Mammary epithelial cell (primary cell): ENCODE measurements at places on chromosomes 7 and 10. TPM values are rescaled to one million over a fixed set of nuclear protein-coding genes. Genes with fewer than 3 reads are reported as not detected.

Gene FAM20C
- 30.6 TPM for polyA plus RNA-seq

Gene AGR2
- 8.7 TPM for polyA plus RNA-seq

Gene IFIT3
- polyA plus RNA-seq = 2.2 TPM

Gene TBC1D12
- polyA plus RNA-seq = 1.6 TPM

Gene FRA10AC1
- 1.9 TPM for polyA plus RNA-seq

Gene TRIM74
- polyA plus RNA-seq = 0.03 TPM

Gene NACAD
- polyA plus RNA-seq = 0.18 TPM

Gene FAM25G
- 1.4 TPM for polyA plus RNA-seq

Gene ANKRD7
- 0.26 TPM for polyA plus RNA-seq

Gene AQP1
- polyA plus RNA-seq = 0.05 TPM

DNA sequence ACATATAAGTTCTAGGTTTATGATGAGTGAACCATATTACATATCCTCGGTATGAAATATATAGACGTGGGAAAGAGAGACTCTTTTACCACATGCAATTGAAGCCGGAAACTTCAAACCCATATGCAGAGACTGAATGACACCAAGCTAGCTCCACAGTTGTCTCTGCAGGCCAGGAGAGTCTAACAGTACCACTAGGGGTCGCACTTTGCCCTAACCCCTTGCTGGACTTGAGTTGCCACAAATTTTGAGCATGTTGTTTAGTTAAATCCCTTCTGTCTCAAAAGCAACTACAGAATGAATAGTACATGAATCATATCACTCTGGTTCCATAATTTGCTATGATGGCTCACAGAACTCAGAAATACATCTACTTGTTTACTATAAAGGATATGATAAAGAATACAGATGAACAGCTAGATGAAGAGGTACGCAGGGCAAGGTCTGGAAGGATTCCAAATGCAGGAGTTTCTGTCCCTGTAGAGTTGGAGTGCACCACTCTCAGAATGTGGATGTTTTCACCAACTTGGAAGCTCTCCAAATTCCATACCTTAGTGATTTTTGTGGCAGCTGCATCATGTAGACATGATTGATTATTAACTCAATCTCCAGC lies 112.4 kb upstream of the YAE1 start:
- peak; percentile 56 for DNase-seq

DNA sequence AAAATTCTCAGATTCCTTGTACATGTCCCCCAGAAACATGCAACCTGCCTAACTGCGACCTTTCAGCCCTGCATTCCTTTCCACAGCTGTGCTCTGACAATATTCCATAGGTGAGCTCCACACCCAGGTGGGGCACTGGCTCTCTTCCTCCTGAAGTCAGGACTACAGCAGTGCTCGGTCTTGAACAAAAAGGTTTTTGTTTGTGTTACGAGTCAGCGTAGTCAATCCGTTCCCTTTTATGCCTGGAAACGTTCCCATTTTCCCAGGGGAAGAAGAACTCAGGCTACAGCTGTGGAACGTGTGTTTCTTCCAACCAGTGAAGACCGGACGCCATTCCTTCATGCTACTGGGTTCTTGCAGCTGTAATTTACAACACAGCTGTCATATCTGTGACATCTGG lies 52.4 kb upstream of the PFKP start:
- DNase-seq = peak; percentile 21

GRCh38 chr10:88781206-88781605 lies 21.3 kb upstream of the LIPM start:
- peak; percentile 53 for DNase-seq

GRCh38 chr7:4561795-4562194 lies 120.3 kb upstream of the FOXK1 start:
- DNase-seq = no peak

- no peak for DNase-seq
Observed at GRCh38 chr7:36639826-36640225, 84.5 kb downstream of the AOAH start.

DNA sequence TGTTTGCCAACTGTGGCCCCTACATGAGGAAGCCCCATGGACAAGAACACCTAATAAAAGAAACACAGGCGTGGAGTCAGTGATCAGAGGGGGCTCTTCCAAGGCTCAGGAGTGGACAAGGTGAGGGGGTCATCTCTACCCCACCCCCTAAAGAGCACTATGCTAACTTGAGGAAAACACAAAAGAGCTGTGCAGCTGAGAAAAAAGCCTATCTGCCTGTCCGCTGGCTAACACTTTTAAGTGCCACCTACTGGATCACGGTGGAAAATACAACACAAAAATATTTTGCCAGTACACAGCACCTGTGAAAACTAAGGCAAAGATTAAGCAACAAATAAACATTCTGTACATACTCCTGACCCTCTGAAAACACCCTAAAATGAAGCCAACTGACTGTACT lies 53.1 kb upstream of the COBL start:
- peak; percentile 7 for DNase-seq

- no peak for DNase-seq
Observed at GRCh38 chr10:28495084-28495483, 37.8 kb upstream of the WAC start.

DNA sequence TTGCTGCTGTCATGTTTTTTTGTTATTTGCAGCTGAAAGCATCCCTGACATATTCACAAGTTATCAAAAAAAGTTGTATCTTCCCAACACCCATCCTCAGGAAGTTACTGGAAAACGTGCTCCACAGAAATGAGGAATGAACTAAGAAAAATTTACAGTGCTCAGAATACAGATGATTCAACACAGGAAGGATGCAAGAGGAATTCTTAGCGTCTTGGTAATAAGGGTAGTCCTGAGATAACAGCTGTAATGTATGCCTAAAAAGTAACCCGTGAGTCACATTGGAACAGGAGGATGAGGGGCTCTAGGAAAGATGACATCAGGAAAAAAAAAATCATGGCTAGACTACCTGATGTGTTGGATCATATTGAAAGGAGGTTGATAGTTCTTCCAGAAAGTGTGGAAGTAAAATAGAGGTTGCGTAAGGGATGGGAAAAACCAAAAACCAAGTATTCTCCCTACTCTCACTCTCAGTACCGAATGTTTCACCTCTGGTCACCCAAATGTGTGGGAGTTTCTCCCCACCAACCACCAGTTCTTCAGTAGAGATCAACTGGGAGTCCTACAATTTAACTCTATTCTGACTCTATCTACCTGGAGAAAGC lies 3.9 kb downstream of the ADAM12 start:
- DNase-seq = no peak

DNA sequence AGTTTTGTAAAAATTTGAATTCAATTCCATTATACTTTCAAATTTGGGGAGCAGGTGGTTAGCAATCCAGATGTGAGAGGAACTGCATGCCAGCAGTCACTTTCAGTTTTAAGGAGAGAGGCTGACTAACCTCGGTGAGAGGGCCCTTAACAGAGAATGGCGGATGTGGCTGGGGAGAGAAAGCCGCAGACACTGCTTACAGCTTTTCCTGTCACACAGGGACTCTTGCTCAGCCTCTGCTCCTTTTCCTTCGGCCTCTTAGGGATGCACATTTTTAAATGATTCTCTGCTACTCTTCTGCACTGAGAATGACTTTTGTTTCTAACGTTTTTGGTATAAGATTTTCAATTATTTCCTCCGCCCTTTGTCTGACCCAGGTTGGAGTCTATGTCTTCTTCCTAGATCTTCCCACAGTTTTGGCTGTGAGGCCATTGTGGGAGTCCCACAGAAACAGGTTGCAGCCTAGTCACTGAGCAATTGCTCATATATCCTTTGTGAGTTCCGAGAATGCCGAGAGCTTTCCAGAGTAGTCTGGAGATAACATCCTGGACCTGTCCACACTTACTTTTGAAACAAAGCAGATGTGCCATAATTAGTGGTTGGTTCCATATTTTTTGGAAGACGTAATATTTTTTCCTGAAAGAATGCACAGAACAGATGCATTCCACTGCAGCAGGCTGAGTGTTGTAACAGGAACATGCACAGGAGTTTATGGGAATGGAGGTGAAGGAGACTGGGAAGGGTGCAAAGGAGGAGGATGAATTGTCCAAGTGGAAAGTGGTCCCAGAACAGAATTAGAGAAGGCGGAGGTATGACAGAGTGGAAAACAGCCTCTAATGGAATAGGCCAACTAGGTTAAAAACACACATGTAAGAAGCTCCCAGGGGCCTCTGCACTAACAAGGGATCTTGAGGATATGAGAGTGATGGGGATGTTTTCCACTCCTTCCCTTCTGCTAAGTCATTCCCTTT lies 168.0 kb upstream of the ZNF32 start:
- no peak for DNase-seq

- DNase-seq = peak; percentile 31
Observed at GRCh38 chr10:89213191-89213808, 6.2 kb upstream of the CH25H start.

DNA sequence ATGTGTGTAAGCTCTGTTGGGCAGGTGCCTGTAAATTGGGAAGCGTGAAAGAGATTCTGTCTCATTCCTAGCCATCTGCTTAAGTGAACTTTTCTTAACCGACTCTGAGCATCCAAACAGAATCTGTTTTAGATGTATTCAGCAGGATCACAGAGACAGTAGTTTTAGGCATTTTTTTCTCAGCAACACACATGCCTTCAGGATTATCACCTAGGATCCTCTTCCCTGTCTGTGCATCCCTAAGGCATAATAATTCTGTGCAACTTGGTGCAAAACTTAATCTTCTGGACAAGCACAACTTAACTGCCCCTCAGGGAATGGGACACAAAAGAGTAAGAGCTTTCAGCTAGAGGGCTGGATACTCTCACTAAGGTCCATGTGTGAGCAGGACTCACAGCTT lies 284.8 kb downstream of the C7orf25 start:
- no peak for DNase-seq

- no peak for DNase-seq
Observed at GRCh38 chr7:139679731-139680594, 97.8 kb downstream of the HIPK2 start.

DNA sequence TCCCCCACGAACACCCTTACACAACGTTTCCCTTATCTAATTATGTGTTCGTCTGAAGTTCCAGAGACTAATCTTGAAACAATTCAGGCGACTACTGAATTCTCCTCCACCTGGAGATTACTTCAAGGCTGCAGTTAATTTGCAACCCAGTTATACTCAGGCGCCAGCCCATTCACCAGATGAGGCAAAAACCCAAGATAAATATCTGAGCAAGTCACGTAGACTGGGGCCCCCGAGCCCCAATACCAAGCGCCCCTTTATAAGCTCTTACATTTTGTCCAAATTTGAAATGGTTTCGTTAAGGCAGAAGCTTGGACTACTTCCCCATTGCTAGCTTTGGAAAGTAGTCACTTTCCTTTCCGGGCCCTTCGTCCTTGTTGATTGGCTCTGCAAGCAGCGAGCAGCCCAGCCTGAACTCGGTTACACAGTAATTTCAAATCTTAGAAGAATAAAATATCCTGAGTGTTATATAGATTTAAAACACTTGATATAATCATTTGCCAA lies 1.2 kb downstream of the TPK1 start:
- no peak for DNase-seq

DNA sequence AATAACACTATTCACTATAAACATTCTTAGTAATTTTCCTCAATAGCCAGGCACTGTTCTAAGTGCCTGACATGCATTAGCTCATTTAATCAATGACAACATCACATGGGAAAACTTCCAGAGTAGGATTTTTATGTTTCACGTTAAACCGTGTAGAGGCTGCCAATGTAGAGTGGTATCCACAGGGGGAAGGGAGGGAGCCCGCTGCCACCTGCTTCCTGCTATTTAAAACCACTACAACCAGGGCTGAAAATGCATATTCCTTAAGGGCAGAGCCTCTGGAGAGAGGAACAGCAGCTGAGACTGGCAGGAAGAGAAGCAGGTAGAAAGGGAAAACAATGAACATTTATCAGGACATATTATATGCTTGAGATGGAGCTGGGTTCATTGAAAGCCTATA lies 684.3 kb upstream of the AUTS2 start:
- no peak for DNase-seq

- DNase-seq = no peak
Observed at GRCh38 chr7:90645784-90646183, 49.7 kb downstream of the CDK14 start.

GRCh38 chr7:30851651-30852307 lies 59.9 kb upstream of the AQP1 start:
- no peak for DNase-seq

DNA sequence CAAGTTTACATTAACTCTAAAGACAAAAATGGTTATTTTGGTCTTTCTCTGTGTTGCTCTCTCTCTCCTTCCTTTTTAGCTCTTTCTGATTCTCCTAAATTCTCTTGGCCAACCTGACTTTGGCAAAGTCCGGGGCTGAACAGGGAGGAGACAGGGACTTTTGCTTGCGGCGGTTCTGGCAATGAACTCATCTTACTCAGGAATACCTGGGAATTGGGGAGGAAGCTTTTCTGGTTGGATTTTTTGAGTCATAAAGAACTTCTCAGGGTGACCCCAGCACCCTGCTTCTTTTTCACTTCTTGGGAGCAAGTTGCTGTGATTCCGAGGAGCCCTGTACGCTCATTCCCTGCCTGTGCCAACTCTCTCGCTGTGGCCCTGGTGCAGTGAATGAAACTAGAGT lies 16.0 kb downstream of the GATA3 start:
- peak; percentile 77 for DNase-seq

DNA sequence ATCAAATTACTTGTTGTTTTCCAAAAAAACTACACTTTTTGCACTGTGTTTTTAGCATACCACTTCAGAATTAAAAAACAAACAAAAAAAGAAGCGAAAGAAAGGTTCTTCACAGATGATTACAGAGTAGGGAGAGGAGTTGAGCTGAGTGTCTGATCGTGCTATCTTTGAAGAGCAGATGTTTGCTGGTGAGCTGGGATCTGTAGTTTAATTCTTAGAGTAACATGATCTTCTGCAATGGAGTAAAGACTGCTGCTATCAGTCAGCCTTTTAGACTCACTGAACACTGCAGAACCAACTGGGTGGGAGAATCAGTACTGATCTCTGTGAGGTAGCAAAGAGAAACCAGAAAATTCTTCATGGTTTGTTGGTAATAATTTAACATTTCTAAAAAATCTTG lies 1197.8 kb upstream of the SORCS1 start:
- DNase-seq = no peak

DNA sequence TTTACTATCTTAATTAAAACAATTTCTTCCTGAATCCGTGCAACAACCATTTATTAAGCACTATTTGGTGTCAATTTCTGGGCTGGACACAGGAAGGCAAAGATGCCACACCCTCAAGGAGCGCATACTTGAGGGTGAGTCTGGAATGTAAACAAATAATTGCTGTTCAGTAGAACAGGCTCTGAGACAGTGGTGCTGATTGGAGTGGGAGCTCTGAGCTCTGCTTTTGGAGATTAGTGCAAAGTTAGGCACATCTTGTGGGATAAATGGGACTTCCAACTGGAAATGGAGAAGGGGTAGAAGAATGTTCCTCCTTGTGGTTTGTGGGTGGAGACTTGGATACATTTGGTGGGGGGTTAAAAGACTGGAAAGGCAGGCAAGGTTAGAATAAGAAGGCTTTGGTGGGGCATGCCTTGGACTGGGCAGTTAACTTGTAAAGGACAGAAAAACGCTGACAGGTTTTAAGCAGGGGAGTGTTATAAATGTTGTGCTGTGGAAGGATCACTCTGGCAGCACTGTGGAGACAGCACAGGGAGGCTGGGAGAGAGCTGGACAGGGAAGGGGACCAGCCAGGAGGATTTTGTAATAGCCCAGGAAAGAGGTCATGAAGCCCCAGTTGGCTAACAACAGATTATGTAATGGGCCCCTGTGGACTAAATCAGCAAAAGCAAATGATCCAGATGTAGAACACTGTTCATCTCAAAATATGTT lies 80.7 kb downstream of the ZNF365 start:
- DNase-seq = peak; percentile 60

GRCh38 chr10:6194311-6194710 lies 8.4 kb upstream of the PFKFB3 start:
- no peak for DNase-seq

GRCh38 chr10:83515001-83515400 lies 624.3 kb upstream of the GHITM start:
- no peak for DNase-seq
